NCI-H460 (cell line): ENCODE measurements at places on chromosomes 7 and 10. TPM values are rescaled to one million over a fixed set of nuclear protein-coding genes. Genes with fewer than 3 reads are reported as not detected.

DNA sequence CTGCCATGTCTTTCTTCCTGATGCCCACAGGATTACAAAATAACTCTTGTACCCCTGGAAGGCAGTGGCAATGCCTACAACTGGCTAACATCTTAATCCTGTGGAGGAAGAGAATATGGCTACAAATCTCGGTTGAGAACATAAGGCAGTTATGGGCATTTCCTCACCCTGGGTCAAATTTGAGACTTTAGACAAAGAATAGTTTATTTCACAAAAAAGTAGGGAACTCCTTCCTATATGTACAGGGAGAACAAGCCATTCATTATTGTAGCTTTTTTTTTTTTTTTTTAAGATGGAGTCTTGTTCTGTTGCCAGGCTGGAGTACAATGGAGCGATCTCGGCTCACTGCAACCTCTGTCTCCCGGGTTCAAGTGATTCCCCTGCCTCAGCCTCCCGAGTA, 2.6 kb downstream of the ALDH18A1 start:
- no peak for DNase-seq

DNA sequence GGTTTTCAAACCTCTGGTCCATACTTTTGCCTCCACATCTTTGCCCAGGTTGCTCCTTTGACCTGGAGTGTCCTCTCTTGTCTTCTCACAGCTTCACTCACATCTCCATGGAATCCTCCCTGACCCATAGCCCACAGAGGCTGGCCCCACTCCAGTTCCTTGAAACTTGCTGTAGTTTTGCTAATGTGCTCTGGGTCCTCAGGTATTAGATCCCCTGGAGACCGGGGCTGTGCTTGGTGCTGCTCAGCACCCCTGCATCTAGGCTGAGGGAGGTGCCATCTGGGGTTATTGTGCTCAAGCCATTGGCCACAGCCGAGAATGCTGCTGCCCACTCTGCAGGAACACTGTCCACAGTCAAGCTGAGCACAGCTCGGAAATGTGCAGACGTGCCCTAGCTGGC, 16.5 kb downstream of the KNDC1 start:
- DNase-seq: no peak

DNA sequence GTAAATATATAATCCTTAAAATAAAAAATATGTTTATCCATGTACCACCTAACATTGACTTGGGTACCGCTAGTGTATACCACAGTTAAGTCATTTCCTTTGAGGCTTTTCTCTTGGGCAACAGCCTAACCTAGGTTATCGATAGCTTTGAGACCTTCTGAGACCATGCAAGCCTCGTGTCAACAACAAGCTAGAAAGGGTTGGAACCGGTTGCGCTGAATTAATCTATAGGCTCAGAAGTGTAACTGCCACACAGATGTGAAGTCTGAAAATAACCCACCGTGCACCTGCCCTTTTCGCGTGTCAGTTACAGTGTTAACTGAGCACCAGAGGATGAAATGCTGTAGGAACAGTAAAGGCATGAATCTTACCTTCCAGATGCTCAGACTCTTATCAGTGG, 59.8 kb downstream of the ARID5B start:
- no peak for DNase-seq

DNA sequence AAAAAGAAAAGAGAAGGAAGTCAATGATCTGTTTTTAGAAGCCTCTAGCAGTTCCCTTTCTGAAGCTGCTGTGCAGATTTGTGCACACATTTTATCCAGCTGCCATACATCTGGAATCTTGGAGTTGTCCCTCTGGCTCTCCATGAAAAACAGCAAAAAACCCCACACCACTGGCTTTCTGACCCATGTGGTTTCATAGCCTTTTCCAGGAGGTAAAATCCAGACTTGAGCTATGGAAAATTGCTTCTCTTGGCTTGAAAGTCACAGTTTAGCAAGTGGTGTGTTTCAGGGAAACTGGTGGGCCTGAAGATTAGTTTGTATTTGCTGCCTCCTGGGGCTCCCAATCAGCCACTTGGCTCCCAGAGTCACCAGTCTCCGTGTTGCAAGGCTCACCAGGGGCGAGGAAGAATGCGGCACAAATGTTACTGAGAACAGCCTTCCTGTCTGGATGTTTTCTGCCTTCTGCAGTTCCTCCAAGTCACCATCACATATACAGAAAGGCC, 50.1 kb upstream of the ADRB1 start:
- DNase-seq: no peak

PNLIPRP1 gene
- not detected in 2 replicates for total RNA-seq

ZNF239 gene
- 11.3 and 11.5 TPM in 2 replicates for total RNA-seq

GIMAP7 gene
- not detected in 2 replicates for total RNA-seq

CYP3A4 gene
- total RNA-seq: not detected in 2 replicates

PKD2L1 gene
- total RNA-seq: 0.05 TPM in 1 of 2 replicates, not detected in the other
